ENCODE measurements at places on chromosomes 2 and 18.
A peak's percentile ranks its signal among the peaks of the same experiment; 100 is the strongest.

DNA sequence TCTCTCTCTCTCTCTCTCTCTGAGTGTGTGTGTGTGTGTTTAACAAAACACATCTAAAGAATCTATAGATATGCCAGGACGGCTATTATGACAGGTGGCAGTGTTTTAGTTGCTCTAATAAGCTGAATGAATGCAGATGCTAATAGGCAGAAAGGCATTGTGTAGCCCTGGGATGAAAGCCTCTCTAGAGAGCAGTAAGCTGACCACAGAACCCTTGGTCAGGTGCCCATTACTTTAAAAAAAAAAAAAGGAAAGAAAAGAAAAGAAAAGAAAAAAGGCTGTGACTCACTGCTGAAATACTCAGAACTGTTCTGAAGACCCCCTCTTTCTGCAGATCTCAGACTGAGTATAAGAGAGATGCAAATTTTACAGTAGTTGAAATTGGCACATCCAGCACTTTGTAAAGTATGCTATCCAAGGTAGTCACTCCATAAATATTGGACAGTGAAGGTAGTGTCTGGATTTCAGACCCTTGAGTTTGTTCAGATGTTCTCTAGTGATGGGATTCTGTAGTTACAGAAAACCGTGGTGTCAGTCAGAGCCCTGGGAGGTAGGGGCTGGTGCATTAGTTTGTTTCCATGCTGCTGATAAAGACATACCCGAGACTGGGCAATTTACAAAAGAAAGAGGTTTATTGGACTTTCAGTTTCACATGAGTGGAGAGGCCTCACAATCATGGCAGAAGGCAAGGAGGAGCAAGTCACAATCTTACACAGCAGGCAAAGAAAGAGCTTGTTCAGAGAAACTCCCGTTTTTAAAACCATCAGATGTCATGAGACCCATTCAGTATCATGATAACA, 30.9 kb downstream of the OSBPL6 start:
- H3K36me3 ChIP-seq, result no peaks in the 10 kb centered on the region
- H3K27ac ChIP-seq, result no peak overlapping the region
- no peaks in the 10 kb centered on the region for H3K27me3 ChIP-seq
- DNase-seq, result peak; percentile 20
- no peak overlapping the region for H3K4me3 ChIP-seq

- H3K36me3 ChIP-seq, result no peaks in the 10 kb centered on the region
- no peaks in the 10 kb centered on the region for H3K27me3 ChIP-seq
- H3K27ac ChIP-seq, result no peak overlapping the region
- H3K4me1 ChIP-seq, result no peaks in the 10 kb centered on the region
- no peak overlapping the region for H3K4me3 ChIP-seq
- DNase-seq, result no peak
Observed at GRCh38 chr2:172009823-172010222, 10.1 kb downstream of the METAP1D start.

- no peak overlapping the region for H3K27ac ChIP-seq
- no peak for DNase-seq
- H3K27me3 ChIP-seq, result no peaks in the 10 kb centered on the region
- no peaks in the 10 kb centered on the region for H3K36me3 ChIP-seq
Observed at GRCh38 chr2:127681976-127682857, 6.9 kb upstream of the LIMS2 start.

- DNase-seq, result no peak
- H3K27me3 ChIP-seq, result peaks cover 18% of the 10 kb centered on the region
- H3K4me3 ChIP-seq, result no peak overlapping the region
- H3K36me3 ChIP-seq, result no peaks in the 10 kb centered on the region
Observed at GRCh38 chr2:237861875-237862527, 2.6 kb downstream of the RAMP1 start.

- H3K27ac ChIP-seq, result no peak overlapping the region
- H3K4me3 ChIP-seq, result no peak overlapping the region
- H3K4me1 ChIP-seq, result no peaks in the 10 kb centered on the region
- no peak for DNase-seq
- no peaks in the 10 kb centered on the region for H3K27me3 ChIP-seq
Observed at GRCh38 chr2:56687169-56687568, 503.4 kb downstream of the CCDC85A start.

DNA sequence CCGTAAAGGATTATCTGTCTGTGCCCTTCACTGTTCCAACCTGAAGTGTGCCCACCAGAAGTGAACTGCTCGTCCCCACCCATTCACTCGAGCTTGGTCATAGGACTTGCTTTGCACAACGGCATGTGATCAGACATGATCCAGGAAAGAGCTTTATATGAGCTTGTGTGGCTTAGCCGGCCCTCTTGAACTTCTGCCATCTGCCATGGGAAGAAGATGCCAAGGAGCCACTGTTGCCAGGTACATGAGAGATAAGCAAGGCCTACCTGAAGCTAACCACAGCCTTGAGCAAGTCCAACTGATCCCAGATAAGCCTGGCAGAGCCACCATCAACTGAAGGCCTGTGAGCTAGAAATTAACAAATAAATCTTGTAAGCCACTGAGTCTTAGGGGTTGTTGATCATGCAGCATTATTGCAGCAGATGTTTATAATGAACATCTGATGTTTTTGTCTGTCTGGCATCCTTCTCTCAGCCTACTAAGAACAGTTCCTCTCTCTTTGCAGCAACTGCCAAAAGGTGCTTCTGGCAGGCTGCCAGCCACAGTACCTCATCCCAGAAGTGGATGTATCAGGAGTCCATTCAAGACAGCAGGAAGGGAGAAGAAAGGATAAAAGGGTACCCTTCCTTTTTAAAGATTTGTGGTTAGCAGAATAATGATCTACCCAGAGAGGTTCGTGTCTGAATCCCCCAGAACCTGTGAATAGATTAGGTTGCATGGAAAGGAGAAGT, 16.8 kb downstream of the DBI start:
- H3K27me3 ChIP-seq, result no peaks in the 10 kb centered on the region
- no peaks in the 10 kb centered on the region for H3K36me3 ChIP-seq
- DNase-seq, result no peak
- no peak overlapping the region for H3K4me3 ChIP-seq
- no peak overlapping the region for H3K27ac ChIP-seq
- peaks cover 6% of the 10 kb centered on the region for H3K4me1 ChIP-seq

DNA sequence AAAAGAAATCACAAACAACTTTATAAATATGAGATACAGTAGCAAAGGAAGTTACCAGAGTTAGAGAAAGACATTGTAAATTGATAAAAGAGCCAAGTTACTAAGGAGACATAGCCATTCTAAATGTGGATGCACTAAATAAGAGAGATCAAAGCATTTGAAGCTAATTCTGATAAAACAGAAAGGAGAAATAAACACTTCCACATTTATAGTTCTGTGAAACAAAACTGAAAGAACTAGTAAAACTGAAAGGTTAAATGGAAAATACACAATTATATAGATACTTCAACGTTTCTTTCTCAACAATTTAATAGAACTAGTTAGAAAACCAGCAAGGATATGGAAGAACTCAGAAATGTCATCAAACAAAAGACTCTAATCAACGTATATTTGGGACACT, 309.0 kb upstream of the CDH2 start:
- peak overlapping the region; percentile 19 for H3K27ac ChIP-seq
- no peaks in the 10 kb centered on the region for H3K4me1 ChIP-seq
- peak overlapping the region; percentile 15 for H3K4me3 ChIP-seq
- no peaks in the 10 kb centered on the region for H3K36me3 ChIP-seq
